ENCODE measurements at places on chromosomes 13 and 19.
A peak's percentile ranks its signal among the peaks of the same experiment; 100 is the strongest.

- no peak for DNase-seq
Observed at GRCh38 chr19:5805462-5806132, 730 bp downstream of the NRTN start.

GRCh38 chr13:83753912-83754624 lies 128.2 kb downstream of the SLITRK1 start:
- no peak for DNase-seq

- DNase-seq: no peak
Observed at GRCh38 chr19:45402298-45403061, 2.4 kb downstream of the PPP1R13L start.

- DNase-seq: no peak
Observed at GRCh38 chr13:107252428-107252827, 684.5 kb upstream of the ARGLU1 start.

- DNase-seq: no peak
Observed at GRCh38 chr19:10895920-10896319, 24.6 kb downstream of the CARM1 start.

- no peak for DNase-seq
Observed at GRCh38 chr19:6999933-7000332, 21.3 kb downstream of the MBD3L2B start.

DNA sequence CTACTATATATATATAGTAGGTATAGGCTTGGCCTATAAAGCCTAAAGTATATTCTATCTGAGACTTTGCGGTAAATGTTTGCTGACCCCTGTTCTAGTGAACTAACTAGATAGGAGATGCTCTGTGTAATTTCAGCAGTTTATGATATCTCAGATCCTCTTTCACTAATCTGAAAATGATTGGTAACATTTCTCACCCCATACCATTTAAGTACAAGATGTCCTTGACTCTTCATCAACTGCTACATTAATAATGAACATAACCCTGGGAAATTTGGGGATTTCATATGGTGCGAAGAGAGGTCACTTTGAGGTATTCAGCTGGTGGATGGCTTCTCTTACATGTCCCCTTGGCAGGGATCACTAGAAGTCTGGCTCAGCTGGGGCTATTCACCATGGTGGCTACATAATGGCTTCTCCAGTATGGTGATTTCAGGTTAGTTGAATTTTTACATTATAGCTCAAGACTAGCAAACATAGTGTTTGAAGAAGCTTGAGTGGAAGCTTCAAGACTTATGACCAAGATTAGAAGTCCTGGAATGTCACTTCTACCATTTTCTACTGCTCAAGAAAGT lies 103.6 kb upstream of the MYCBP2 start:
- no peak for DNase-seq

DNA sequence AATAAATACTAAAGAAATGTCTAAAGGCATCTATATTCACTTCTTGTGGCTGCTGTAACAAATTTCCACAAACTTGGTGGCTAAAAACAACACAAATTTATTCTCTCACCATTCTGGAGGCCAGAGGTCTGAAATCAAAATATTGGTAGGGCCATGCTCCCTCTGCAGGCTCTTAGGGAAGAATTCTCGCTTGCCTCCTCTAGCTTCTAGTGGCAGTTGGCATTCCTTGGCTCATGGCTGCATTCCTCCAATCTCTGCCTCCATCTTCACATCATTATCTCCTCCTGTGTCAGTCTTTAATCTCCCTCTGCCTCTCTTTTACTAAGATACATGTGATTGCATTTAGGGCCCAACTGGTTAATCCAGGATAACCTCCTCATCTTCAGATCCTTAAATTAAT lies 54.1 kb upstream of the RFXAP start:
- no peak for DNase-seq

DNA sequence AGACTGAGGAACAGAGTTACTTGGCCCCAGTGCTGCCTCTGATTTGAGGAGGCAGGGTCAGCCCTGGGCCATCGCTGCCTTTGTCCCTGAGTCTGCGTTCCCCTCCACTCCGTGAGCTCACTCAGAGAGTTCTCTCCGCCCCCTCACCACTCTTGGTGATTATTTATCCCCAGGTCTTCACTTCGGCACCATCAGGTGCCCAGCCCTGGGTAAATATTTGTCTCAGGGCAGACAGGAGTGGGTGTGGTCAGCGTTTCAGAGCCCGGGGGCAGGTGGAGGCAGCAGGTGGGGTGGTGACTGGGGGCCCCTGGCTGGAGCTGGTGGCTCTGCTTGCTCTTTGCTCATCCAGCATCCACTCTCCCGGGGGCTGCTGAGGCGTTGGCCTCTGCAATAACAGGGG lies 20.6 kb downstream of the PPP1R37 start:
- DNase-seq: no peak

DNA sequence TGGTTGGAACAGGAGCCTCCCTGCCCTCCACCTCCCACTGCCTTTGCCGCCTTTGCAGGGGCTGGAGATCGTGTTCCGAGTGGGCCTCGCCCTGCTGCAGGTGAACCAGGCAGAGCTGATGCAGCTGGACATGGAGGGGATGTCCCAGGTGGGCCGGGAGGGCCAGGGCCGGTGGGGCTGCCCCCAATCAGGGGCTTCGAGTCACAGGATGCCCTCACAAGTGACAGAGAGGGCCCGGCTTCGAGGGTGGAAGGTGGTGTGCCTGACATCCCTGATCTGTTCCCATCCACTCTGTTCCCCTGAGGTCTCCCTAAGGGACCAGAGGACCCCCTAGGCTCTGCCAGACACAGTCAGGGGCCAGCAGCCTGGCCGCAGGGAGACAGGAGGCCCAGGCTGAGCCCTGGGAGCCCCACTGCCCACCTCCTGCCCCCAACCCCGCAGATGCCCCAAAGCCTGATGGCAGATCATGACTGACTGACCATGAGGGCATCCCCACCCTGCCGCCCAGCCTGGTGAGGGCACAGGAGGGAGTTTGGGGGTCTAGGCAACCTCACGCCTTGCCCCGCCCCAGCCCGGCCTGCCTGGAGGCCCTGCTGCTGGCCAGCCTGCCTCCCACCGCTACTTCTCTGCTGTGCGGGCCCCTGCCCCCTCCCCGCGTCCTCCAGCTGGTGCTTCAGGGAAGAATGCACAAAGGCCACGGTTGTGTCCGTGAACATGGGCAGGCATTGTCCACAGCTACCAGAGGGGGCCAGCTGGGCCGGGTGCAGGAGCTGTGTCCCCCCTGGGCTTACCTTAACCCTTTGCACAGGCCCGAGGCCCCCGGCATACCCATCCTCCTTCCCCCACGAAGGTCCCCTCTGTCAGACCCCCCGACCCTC lies 21.8 kb downstream of the EVI5L start:
- no peak for DNase-seq

DNA sequence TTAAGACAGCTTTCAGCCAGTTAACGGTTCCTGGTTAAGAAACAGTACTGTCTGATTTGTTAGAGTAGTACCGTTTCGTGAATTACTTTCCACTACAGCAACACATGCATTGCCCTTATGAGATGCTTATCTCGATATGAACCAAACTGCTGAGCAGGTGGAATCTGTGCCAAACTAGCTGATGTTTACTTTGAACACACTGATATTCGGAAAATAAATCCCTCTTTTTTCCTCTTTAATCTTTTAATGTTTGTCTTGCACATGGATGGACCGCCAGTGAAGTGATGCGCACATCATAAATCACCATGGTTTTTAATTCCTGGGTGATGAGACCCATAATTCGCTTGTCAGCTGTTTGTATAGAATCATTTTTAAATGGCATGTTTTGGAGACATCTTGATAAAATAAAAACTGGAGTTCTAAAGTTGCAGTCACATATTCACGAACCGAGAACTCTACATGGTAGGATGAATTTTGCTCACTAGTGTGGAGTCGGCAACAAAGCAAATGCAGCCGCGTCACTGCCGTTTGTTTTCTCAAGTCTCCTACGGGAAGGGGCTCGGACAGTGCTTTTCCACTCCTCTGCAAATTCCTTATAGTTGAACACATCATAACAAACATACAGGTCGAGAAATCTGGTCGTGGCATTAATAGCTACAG lies 1.1 kb downstream of the GJA3 start:
- no peak for DNase-seq

GRCh38 chr13:36531746-36532486 lies 99.6 kb downstream of the CCNA1 start:
- peak; percentile 68 for DNase-seq

DNA sequence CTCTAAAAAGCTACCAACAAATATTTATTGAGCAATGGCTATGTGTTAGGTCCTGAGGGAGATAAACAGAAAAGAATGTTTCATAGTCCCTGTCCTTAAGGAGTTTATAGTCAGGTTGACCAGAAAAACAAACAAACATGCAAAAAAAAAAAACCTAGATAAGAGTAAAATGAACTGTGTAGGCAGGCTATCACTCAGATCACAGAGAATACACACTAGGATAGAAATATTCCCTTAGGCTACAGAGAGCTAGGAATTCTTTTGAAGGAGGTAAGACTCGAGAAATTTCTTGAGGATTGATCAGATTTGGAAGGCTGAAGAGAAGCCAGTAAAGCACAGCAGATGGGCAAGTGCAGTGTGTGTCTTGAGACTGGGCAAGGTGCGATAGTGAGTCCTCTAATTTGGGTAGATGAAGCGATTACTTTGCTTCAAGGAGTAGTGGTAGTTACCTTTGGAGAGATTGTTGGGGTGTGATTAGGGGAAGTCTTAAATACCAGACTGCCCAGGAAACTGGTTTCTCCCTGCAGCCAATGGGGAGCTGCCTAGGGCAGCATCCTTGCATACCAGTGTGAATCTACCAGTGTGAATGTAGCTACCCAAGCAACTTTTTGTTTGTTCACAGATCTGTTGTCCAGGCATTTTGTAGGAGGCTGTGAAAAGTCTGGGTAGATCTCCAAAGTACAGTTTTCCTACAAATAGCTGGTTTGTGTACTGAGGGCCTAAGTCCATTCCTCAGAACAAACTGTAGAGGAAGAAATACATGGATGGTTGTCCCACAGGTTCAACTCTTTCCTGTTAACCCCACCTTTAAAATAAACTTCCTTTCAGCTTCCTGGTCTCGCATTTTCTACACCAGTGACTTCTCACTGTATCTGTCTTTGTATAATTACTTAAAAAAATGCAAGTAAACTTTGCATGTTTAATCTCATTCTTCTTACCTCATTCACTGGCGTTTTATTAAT lies 314.1 kb downstream of the KLF5 start:
- DNase-seq: no peak

- no peak for DNase-seq
Observed at GRCh38 chr13:113413898-113414282, 39.4 kb downstream of the ADPRHL1 start.

- no peak for DNase-seq
Observed at GRCh38 chr13:48653472-48653939, at the start of gene CYSLTR2. TSS of gene CYSLTR2 (plus strand) at chr13:48653929. CDS start at chr13:48706818, 52,889 bp downstream.

DNA sequence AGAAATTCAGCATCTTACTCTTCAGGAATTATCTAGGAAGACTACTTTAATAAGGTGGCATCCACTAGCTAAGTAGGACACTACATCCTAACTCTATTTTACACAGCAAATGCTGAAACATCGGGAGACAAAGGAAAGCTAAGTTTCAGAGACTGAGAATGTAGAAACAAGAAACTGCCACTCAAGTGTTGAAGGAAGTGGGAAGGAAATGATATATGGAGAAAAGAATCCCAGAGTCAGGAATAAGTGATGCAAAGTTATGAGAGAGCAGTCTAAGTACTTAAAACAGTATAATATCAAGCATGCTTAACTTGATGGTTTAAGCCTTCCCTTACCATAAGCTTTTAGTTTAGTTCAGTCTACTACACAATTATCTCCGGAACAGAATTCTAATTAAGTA lies 52.4 kb downstream of the RBM26 start:
- no peak for DNase-seq

All from sciatic nerve (tissue), 2 donors.